HEK293T (cell line): ENCODE measurements at places on chromosomes 5 and 9.
A peak's percentile ranks its signal among the peaks of the same experiment; 100 is the strongest.

DNA sequence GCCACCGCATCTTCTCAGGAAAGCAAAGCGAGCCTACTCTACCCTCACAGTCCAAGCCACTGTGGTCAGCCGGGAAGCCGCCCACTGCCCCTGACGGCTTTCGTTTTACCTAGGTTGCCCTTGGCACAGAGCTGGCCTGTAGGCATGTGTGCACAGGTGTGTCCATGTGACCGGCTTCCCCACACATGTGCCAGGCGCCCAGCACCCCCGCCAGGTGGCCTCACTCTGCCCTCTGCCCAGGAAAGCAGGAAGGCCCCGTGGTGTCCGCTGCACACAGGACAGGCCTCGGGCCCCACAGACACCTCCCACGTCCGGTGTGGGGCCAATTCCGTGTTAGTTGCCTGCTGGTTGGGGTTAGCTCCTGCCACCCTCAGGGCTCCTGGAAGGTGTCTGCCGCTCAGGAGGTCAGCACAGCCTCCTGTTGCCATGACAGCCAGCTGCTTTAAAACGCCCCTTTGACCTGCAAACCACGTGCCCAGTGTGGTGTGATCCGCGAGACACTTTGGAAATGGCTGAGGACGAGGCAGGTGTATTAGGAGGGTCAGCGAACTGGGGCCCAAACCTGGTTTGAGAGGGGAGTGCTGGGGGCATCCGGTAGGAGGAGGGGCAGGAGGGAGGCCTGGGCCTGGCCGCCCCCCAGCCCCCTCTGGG lies 28.7 kb downstream of the TPPP start:
- no peak for DNase-seq

DNA sequence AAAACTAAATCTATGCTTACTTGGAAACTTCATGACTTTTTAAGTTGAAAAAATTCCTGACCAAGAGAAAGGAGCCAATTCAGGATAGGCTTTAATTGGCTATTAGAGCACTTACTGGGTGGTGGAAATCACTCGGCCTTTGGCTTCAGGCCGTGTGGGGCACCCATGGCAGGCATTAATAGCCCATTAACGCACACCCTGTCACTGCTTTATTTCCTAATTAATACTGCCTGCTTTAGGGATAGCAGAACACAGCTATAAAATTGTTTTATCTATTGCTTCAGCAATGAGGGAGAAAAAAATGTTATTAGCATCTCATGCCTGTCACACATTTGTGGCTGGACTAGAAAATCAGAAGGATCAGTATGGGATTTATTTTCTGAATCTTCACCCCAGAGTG lies 58.1 kb downstream of the PSAT1 start:
- no peak for DNase-seq

DNA sequence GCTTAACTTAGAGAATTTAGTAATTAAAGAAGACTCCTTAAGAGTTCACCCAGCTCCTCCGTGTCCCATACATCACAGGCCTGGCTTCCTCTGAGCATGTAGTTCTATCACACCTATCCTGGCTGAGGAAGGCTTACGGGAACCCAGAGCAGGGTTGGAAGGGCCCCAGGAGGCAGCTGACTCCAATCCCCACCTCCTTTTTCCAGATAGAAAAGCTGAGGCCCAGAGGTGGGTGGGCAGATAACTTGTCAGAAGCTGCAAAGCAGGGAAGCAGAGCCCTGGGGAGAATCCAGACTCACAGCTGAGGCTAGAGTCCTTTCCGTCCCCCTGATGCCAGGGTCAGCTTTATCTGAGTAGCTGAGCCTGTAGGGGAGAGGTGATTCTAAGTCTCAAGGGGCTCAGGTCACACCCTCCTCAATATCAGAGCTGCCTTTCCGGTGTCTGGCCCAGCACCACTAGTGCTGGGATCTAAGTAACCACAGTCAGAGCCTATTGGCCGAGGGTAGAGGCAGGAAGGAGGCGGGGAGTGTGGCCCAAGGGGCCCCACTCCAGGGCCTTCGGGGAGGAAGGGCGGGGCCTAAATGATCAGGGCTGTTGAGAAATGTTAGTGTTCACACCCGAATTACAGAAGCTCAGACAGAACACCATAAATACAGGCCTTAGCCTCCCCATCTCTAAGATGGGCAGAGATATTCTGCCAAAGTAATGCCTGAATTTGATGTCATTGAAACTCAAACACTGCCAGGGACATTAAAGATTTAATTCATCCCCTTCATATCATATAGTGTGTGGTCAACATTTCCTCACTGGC lies 9.9 kb downstream of the CCDC69 start:
- peak; percentile 44 for DNase-seq

DNA sequence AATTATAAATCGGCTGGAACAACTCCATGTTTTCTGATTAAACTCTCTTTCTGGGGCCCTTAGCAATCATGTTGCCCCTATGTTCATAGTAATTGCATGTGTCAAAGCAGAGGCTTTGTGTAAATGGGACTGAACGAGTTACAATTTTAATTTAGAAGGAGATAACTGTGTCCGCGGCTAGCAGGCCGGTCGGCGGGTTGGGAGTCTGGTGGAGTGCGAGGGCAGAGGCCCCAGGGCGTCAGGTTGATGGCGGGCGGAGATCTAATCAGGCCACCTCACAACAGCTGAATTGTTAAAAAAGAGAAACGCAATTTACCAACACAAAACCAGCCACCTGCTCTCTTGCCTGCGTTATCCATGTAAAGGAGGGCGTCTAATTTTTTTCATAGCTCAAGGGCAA lies 134.9 kb upstream of the LPCAT1 start:
- no peak for DNase-seq

DNA sequence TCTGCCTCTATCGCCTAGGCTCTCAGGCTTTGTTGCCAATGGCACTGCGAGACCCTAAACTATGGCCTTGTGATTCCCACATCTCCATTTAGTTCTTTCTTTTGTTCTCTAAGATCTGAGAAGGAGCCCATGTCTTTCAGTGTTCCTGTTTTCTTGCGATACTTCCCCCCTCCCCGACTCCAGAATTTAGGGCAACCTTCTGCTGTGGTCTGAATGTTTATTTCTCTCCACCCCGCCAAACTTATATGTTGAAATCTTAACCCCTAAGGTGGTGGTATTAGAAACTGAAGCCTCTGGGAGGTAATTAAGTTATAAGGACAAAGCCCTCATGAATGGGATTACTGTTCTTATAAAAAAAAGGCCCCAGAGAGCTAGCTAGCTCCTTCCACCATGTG lies 6.4 kb downstream of the TMC1 start:
- DNase-seq = no peak

DNA sequence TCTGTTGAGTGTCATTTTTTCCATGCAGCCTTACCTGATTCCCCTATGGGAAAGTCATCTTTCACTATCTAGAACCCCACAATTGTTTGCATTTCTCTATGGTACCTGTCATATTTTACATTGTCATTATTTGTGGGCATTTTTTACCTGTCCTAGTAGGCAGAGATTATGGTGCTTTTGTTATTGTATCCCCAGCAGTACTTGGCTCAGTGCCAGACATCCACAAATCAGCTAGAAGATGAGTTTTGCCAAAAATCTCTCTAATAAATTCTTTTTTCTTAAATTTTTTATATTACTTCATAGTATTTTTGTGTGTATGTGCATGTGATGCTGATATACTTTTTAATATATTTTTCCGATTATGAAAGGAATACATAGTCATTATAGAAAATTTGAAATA lies 13.2 kb downstream of the GARNL3 start:
- DNase-seq = no peak
